Fibroblast of upper back skin (primary cell): ENCODE measurements at places on chromosomes 16 and 17.
A peak's percentile ranks its signal among the peaks of the same experiment; 100 is the strongest.

GRCh38 chr16:66844342-66845079, at the start of gene CA7:
TSS of gene CA7 (plus strand) at chr16:66844414. CDS start at chr16:66844488, 74 bp downstream.
- no peak for DNase-seq

DNA sequence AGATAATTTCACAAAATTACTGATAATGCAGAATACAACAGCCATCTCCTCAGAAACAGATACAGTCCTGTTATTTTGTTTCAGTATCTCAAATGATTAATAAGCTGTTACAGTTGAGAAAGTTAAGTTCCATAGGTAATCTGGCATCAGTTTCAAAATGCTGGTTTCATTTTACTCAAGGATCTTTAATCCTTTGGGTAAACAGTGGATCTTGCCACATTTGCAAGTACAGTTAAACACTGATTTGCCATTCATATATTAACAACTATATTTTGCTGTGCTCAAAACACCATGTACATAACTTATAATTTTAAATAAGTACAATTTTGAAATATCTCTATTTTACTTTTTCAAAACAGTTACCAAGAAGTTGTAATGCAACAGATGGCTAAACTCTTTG, 31.2 kb downstream of the RPGRIP1L start:
- DNase-seq, result no peak

- DNase-seq, result no peak
Observed at GRCh38 chr16:77918809-77919707, 103.3 kb upstream of the CLEC3A start.

DNA sequence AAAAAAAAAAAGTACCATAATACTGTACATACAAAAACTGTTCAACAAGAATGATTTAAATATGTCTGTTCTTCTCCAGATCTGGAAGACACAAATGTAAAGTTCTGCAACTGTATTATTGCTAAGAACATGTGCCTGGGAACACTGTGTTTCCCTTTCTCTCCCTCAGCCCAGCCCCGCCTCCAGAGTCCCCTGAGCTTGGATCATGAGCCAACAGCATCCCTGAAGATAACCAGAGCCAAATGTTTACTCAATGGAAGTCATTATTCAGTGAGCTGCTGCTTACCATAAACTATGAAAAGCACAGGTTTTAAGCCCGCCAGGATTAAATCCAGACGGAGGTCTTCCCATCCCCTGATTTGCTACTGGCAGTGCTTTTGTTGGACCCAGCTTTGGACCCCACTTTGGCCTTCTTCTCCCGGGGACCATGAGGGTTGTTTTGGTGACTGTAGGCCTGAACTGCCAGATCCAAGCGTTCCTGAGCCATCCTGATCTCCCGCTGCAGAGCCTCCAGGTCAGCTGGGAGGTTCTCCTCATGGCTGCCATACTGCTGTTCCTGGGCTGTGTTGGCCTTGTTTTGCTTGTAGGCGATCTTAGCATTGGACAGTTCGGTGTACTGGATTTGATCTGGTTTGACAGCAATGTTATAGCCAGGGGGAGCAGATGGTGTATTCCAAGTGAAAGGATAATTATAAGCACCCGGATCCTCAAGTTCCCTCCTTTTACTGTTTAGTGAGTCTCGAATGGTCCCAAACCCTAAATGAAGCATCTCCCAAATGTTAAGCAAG, 25.6 kb downstream of the GJC1 start:
- peak; percentile 28 for DNase-seq

DNA sequence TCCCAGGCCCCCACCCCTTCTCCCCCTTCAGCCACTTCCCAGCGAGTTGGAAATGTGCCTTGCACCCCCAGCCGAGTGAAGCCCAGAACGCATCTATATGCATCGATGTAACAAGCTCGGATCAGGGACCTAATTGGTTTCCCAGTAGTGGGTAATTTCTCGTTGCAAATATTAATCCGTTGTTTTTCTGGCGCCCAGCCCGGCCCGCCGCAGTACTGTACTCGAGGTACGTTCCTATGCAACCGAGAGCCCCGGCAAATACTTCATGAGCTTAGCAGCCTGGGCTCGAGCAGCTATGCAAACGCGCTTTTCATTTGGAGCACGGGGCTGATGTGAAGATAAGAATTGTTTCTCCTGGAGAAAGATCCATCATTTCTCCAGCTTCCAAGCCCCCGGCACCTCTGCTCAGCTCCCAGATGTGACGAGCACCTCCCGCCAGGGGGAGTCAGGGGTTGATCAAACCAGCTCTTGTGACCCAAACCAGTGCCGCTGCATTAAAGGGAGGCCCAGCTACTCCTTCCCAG, 229.8 kb downstream of the KATNIP start:
- DNase-seq, result peak; percentile 50
